Osteocyte (in vitro differentiated cells): ENCODE measurements at places on chromosomes 4 and X. TPM values are rescaled to one million over a fixed set of nuclear protein-coding genes. Genes with fewer than 3 reads are reported as not detected.

KIT gene
- 10.8 and 11.6 TPM in 2 replicates for total RNA-seq

SLIT2 gene
- 45.6 and 55.6 TPM in 2 replicates for total RNA-seq

BMPR1B gene
- total RNA-seq = 1.5 and 2.4 TPM in 2 replicates

VCX3A gene
- 0.63 and 0.67 TPM in 2 replicates for total RNA-seq

SLC6A14 gene
- not detected in 2 replicates for total RNA-seq

CYTL1 gene
- 82.4 and 86.8 TPM in 2 replicates for total RNA-seq

MUC7 gene
- not detected in 2 replicates for total RNA-seq

CENPVL1 gene
- not detected in 2 replicates for total RNA-seq

SULT1B1 gene
- 0.50 and 1.2 TPM in 2 replicates for total RNA-seq

KLHL34 gene
- not detected in 2 replicates for total RNA-seq

GPRIN3 gene
- not detected in 2 replicates for total RNA-seq

LINC00632 gene
- 266 and 291 TPM in 2 replicates for total RNA-seq

MAGEE2 gene
- total RNA-seq = not detected in 2 replicates

RNF212 gene
- 3.5 and 3.8 TPM in 2 replicates for total RNA-seq

SCML2 gene
- 2.8 and 3.4 TPM in 2 replicates for total RNA-seq

F8A2 gene
- total RNA-seq = not detected in 2 replicates

TRIM2 gene
- total RNA-seq = 34.0 and 36.0 TPM in 2 replicates

GABRG1 gene
- total RNA-seq = not detected in 2 replicates

PJA1 gene
- total RNA-seq = 27.8 and 29.7 TPM in 2 replicates

CSAG3 gene
- total RNA-seq = not detected in 2 replicates

HPSE gene
- 4.9 and 6.1 TPM in 2 replicates for total RNA-seq

POU4F2 gene
- total RNA-seq = not detected in 2 replicates

SPATA4 gene
- 0.76 TPM in 1 of 2 replicates, not detected in the other for total RNA-seq

TBC1D8B gene
- total RNA-seq = 10.3 and 11.0 TPM in 2 replicates

CFP gene
- 0.57 and 0.97 TPM in 2 replicates for total RNA-seq

CCSER1 gene
- total RNA-seq = 0.13 TPM in 1 of 2 replicates, not detected in the other

EIF4E gene
- total RNA-seq = 60.6 and 64.6 TPM in 2 replicates

SPACA5 gene
- total RNA-seq = not detected in 2 replicates
